ENCODE measurements at places on chromosomes 16 and 17.

- no peak for DNase-seq
These were observed 684 bp upstream of the CWC25 start for GRCh38 chr17:38825762-38826247.

- DNase-seq = peak; percentile 24
These were observed 999 bp downstream of the MARF1 start for GRCh38 chr16:15641753-15642556.

DNA sequence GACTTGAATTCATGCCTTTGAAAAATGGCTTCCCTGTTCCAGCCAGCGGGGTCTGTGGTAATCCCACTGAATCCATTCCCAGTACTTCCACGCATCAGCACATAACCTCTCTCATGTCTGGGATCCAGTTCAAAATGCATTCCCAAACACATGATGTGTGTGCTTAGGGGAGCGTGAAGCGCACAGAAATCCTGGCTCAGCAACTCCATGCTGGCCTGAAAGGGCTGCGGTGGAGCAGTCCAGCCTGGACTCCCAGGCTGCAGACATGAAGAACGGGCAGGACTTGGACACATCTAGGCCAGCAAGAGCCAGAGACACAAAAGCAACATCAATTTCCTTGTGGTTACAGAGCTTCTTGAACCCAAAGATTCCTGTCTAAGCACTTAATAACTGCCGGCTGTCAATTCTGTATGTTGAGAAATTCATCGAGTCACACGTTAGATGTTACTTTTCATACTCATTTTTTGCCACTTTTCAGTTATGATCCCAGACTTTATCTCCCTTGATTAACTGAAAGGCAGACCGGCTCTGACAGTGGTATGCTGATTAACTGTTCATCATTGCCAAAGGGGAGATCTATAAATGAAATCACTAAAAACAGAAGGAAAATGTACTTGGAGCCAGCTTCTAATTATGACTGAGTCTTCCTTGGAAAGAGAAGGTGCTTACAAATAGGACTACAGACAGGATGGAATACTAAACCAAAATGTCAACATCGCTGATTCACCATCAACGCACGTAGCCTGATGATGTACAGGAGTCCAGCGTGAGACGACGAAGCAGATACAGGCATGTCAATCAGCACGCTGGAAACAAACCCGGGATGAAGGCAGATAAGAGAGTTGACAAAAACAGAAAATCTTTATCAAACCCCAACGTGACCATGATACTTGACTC, 23.0 kb downstream of the NSMCE1 start:
- peak; percentile 51 for DNase-seq

DNA sequence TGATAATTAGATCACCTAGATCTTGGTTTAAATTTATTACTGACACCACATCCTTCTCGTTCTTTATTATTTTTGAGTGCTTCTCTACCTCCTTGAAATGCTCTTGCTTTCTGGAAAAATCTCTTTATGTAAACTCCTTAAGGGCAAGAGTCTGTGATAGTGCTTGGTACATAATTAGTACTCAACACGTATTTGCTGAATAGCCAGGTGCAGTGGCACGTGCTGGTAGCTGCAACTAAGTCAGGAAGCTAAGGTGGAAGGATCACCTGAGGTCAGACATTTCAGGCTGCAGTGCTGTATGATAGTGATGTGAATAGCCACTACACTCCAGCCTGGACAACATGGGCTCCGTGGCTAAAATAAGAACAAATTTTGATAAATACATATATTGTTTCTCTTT, 63.0 kb downstream of the PPM1E start:
- DNase-seq = no peak

GRCh38 chr16:86508947-86509758, 1.2 kb upstream of the FOXF1 start:
- no peak for DNase-seq

- DNase-seq = no peak
These were observed 55.2 kb downstream of the EPN2 start for GRCh38 chr17:19292377-19292711.

GRCh38 chr16:25606069-25606468, 85.7 kb upstream of the HS3ST4 start:
- DNase-seq = no peak

- DNase-seq = peak; percentile 64
These were observed at the start of gene ACSM3 for GRCh38 chr16:20763461-20764232. TSS of gene ACSM3 (plus strand) at chr16:20764014. CDS start at chr16:20770035, 6,021 bp downstream.

DNA sequence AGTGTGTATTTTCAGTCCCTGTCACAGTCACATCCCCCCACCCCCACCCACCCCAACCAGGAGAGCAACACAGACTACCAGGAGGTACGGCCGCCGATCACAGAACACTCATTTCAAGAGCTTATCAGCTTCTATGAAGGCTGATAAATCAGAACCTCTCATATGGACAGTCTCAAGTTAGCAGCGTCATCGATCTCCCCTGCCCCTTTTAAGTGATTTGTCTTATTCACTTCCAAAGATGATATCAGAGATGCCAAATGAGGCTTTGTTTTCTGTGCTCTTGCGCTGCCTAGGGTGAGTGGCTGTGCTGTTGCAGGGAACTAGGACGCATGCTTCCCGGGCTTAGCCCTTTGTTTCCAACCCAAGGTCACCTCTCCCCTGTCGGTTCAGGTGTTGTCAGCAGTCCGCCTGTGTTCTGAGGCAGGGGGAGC, 26.8 kb upstream of the PMFBP1 start:
- DNase-seq = no peak

GRCh38 chr17:74961657-74962350, 10.8 kb downstream of the HID1 start:
- DNase-seq = peak; percentile 93

GRCh38 chr16:84712801-84713775, 13.3 kb downstream of the USP10 start:
- DNase-seq = no peak

- no peak for DNase-seq
These were observed 239.4 kb upstream of the CPHXL start for GRCh38 chr16:75965504-75966374.

- DNase-seq = no peak
These were observed 147.3 kb downstream of the PCTP start for GRCh38 chr17:55898195-55898594.

DNA sequence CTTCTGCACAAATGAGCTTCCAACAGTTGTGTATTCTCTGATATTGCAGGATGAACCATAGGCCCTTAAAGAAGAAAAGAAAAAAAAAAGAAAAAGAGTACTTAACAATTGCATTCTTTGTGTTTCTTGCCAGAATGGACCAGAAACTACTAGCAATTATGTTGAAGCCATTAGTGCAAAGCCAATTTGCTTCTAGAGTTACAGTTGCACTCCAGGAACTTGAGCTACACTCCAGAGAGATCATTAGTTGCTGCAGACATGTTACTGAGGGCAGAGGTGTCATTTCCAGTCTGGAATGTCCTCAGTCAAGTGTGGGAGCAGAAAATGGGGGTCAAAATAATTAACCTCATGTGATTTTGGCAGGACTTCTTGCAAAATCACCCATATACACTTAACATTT, 85.6 kb upstream of the CCL2 start:
- no peak for DNase-seq

DNA sequence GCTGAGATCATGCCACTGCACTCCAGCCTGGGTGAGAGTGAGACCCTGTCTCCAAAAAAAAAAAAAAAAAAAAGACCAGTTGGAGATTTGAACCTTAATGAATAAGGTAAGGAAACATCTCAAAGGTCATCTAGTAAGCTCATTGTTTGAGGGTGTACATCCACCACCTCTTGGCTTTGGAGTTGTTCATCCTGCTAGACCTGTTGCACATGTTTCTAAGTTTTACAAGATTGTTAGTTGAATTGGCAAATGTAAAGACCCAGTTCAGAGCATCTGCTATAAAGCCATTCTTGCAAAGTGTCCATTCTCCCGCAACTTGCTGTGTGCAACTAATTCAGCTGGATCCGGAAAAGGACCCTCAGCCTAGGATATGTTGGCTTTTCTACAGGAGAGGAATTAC, 1.5 kb downstream of the PSMD7 start:
- no peak for DNase-seq

DNA sequence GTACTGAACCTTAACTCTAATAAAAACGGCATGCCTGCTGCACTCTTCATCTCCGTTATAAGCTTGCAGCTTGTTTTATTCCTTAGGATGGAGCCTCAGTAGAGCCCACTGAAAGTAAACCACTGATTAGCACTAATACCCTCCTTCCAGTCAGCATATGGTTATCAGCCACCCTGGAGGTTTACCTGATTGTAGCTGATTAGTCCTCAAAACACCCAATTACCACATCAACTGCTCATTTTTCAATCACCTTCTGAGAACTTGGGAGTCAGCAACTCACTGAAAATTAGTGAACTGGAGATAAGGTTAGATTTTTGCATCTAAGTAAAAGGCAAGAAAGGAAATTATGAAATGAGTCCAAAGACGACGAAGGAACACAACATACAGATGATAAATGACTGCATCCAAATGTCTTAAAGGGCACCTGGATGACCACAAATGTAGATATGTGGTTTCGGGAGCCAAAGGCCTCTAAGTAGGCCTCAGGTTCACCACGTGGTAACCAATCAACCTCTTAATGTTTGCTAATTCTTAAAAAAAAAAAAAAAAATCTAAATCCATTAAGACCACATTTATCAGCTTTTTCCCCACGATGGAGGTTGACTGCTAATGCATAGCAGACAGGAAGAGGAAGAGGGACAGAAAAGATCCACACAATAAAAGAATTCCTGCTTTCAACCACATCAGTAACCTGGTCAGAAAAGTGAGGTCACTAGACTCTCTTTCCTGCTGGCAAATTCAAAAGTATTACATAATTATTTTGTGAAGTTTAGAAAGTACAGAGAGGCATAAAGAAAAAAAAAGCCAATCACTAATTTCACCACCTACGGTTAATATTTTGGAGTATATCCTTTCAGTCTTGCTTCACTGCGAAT, 28.0 kb downstream of the DCUN1D3 start:
- peak; percentile 54 for DNase-seq

DNA sequence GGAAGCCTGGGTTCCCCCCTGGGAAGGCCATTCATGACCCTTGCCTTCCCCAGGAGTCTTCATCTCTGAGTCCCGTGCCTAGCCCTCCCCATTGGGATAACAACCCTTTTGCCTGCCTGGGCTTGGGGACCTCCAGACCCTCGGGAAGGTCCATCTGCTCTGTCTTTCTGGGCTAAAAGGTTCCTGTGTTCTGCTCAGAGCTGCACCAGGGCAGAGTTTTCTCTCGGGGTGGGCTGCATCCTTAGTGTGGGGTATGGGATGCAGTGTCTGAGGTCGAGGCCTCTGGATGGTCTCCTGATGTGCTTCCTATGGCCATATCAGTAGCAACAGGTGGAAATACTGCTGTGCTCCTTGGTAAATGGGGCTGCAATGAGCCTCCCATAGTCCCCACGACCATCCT, 22.9 kb upstream of the PLLP start:
- no peak for DNase-seq

- peak; percentile 40 for DNase-seq
These were observed 46.8 kb upstream of the MRTFB start for GRCh38 chr16:14024283-14024682.

DNA sequence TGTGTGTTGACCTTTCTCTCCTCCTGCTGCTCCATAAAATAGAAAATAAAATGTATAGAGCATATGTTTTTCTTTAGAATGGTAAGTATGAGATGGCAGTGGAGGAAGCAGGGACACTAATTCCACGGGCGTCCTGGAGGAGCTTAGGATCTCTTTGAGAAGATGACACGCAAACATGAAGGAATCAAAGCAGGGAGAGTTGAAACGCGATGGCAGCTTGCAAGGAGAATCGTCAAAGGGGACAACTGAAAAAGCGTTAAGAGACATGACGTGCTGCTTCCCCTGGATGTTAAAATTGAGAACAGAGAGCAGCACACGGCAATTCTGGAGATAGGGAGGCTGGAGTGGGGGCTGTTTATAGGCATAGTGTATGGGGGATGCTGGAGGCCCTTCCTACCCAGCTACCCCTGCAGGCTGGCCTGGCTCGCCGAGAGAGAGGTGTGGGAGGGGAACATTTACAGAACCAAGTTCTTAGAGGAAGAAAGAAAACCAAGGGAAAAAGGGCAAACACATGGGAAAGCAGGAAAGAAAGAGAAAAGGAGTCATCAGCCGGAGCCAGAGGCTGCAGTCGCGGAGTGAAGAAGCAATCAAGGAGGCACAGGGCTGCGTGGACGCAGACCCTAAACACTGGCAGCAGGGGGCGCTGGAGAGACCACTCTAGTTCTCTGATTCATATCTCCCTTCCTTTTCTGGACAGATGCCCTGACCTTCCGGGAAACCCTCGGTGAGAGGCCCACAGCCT, 55.8 kb downstream of the MYH13 start:
- peak; percentile 81 for DNase-seq

- DNase-seq = no peak
These were observed 23.5 kb downstream of the GPRC5B start for GRCh38 chr16:19861133-19861532.

- DNase-seq = no peak
These were observed 72.1 kb downstream of the MGAT5B start for GRCh38 chr17:76940295-76940694.

DNA sequence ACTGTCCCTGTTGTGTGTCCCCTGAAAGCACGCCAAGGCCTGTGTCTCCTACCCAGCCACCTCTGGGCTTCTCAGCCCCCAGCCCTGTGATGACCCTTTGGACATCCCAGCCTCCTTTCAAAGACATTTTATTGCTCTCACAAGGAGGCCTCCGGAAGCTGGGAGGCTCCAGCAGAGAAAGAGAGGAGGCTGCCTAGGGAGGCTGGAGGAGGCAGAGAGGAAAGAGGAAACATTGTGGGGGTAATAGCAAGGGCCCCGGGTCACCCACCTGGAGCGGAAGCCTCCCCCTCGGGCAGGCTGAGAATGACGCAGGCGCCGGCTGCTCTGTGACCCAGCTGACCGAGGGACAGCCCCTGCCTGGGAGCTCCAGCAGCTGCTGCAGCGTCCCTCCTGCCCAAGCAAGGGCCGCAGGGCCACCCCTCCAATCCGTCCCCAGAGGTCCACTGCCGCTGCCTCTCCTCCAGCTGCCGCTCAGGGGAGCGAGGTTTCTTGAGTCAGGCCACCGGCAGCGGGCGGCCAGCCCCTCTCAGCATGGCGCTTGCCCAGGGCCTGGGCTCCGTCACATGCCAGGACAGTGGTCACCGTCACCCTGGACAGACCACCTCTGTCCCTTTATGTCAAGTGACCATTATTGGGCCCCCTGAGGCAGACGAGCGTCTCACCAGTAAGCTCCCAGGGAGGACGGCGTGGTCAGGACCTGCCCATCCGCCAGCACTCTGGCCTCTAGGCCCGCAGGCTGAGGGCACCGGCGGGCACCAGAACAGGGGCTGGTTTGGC, 29.3 kb downstream of the ACTG1 start:
- DNase-seq = no peak

- no peak for DNase-seq
These were observed 354.2 kb downstream of the PMP22 start for GRCh38 chr17:14910916-14911315.

Measured in erythroblast (primary cell).